NCI-H1436 treated with DMSO at 0.1 percent for 48 hours (cell line): ENCODE measurements at places on chromosomes 6 and 20.
A peak's percentile ranks its signal among the peaks of the same experiment; 100 is the strongest.

- DNase-seq, result no peak
These were observed 1349.8 kb upstream of the GJE1 start for GRCh38 chr6:140782941-140783340.

- no peak for DNase-seq
These were observed 14.0 kb downstream of the APMAP start for GRCh38 chr20:24978513-24978912.

- peak; percentile 86 for DNase-seq
These were observed at the start of gene FLRT3 for GRCh38 chr20:14337400-14338171. Gene FLRT3 (minus strand): TSS chr20:14337612. CDS start chr20:14327506, 10,106 bp downstream.

DNA sequence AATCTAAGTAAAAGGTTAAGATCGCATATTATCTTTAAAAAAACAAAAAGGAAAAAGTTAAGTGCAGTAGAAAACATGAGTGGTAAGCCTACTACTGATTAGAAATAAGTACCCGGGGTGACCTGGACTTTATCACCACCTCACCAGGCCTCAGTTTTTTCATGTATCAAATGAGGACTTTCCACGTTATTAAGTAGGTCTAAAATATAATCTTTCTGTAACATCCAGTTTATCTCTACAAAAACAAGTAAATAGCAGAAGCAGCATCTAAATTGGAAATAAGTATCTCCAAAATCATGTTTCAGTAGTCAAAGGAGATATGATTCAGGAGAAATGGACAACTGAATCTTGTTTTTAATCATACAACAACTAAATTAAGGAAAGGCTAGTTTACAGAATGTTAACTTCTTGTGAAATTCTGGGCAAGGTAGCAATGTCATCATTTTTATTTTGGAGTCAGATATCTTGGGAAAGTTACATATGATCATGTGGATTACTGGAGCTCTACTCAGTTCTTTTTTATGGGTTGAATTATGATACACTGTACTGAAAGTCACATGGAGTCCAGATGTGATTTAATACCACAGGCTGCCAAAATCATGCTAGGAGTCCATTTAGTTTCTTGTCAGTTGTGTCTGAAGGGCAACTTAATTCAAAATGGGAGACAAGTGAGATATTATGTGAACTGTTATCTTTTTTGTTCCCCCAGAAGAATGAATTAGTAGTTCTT, 114.7 kb upstream of the PRL start:
- no peak for DNase-seq

- DNase-seq, result no peak
These were observed 191.0 kb downstream of the UNC5CL start for GRCh38 chr6:40848038-40848437.

DNA sequence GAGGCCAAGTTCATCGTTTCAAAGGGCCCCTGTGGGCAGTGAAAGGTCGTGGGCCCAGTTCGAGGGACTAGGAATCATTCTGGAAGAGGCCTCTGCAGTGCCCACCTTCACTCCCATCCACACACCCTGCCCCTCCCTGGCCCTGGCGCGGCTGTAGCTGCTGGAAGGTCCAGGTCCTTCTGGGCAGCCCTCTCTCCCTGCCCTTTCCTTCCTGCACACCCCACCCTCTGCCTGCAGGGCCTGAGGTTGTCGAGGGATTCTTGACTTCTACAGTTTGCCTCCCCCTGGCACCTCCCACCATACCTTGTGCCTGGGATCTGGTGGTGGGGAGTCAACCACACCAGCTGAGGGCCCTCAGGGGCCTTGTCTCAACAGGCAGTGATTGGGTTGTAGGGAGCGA, 4.5 kb upstream of the MYT1 start:
- DNase-seq, result no peak

GRCh38 chr20:23520185-23520584, 29.3 kb downstream of the CST8 start:
- no peak for DNase-seq

DNA sequence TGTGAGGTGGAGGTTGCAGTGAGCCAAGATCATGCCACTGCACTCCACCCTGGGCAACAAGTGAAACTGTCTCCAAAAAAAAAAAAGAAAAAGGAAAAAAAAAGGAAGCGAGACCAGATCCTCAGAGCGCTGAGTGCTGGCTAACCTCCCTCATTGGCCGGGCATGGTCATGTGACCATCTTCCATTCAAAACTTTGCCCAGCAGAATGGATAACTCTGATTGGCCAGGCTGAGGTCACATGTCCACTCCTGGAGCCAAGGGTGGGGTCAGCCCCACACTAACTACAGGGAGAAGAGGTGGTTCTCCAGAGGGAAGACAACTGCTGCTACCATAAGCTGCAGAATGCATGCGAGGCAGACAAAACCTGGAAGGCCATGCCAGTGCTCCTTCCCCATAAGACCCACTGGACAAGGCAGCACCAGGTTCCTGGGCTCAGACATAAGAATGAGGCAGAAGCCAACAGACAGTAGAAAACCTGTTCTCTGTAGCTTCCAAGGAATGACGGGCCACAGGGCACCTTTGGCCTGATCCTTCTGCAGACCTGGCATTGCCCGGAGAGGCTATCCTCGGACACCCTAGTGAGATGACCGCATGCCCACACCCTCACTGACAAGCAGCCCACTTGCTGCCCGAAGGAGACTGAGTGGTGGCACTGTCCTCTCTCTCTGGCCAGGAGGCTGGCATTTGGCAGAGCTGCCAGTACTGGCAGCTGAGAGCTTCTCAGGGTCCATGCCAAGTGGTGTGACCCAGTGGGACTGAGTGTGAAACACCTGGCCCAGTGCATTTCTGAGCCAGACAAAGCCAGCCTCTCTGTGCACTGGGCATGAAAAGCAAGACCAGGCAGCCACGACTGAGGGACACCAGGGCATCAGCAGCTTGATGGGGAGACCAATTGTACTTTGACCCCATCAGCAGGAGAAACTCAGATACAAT, 311.9 kb upstream of the SULF2 start:
- DNase-seq, result no peak

DNA sequence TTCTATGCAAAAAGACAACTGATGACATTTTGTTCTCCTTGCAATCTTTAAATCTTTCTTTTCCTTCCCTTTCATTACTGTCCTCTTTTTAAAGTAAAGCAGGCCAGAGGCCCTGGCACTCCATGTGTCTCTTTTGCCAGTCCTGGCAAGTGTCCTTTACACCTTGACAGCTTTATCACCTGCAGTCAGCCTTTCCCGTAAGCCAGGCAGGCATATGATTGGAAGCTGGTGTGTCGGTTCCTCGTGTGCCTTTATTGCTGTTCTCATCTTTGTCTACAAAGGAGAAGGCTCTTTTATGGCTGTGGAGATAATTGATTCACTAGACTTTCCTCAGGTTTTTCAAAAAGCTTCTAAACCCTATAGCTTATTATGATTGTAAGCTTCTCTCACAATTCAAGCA, 162.3 kb upstream of the FBXL4 start:
- no peak for DNase-seq

DNA sequence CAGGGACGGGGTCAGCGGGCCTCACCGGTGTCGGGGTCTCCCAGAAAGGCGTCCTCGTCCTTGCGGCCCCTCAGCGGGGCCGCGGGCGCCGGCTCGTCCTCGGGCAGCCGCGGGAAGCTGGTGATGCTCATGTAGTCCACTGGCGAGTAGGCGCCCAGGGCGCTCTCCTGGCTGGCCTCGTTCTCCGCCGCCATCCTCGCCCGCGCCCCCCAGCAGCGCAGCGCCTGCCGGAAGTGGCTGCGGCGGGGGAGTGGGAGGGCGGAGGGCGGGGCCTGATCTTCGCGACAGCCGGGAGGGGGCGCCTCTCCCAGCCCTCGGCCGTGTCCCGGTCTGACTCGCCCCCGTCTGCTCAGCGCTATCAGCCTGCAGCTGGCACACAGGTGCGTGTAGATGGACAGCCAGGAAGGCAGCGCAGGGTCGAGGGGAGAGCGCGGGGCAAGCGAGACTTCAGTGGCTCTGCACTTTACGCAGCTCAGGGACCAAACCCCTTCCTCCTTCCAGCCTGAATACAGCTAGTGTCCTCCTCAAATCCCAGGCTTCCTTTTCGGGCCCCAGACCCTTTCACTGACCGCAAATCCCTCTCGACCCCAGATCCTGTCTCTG, at the start of gene GGT7:
TSS of gene GGT7 (minus strand) at position 235 of the 603 bp plus-strand sequence. CDS start at position 194, 41 bp downstream.
- DNase-seq, result peak; percentile 54

DNA sequence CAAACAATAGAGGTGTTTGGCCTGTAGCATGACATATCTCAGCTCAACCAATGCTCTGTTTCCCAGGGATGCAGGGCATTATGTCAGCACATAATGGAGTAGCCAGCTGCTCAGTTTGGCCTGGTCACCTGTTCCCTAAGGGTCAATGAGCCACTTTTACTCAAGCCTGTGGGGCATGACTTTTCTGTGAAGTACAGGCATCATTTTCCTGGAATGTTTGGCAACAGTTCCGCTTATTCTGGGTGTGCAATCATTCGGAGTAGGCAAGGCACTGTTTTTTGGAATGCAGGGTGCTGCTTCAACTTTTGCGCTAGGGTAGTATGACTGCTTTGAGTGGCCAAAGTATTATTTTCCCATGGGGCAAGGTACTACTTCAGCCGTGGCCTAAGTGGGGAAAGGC, 665.4 kb downstream of the EPHA7 start:
- DNase-seq, result no peak

- no peak for DNase-seq
These were observed 7.6 kb downstream of the ARFGEF2 start for GRCh38 chr20:48928832-48929725.

GRCh38 chr6:142112451-142113061, 20.2 kb upstream of the GJE1 start:
- DNase-seq, result peak; percentile 6

- no peak for DNase-seq
These were observed 70.1 kb upstream of the EMILIN3 start for GRCh38 chr20:41436679-41437078.

DNA sequence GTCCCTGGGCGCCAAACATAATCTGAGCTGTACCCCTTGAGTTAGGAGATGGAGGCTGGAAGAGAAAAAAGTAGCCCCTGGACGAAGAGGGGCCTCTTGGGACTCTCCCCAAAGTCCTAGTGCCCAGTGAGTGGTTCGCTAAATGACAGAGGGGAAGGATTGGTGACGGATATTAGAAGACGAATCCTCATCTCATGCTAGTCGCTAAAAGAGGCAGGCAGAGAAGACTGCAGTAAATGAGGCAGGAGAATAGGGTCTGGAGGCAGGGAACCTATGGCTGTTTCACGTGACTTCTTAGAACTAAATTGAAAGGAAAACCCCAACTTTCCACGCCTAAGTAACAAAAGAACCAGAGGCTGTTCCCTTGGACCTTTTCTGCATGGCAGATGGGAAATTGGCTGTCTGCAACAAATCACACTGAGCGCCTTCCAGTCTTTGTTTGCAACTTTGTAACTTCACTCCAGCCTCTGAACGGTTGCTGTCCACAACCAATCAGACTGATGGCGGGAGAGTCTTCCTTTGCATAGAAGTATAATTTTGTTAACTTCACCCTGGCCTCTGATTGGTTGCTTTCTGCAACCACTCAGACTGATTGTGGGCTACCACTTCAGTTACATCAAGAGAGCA, 731 bp upstream of the RBL1 start:
- DNase-seq, result no peak

DNA sequence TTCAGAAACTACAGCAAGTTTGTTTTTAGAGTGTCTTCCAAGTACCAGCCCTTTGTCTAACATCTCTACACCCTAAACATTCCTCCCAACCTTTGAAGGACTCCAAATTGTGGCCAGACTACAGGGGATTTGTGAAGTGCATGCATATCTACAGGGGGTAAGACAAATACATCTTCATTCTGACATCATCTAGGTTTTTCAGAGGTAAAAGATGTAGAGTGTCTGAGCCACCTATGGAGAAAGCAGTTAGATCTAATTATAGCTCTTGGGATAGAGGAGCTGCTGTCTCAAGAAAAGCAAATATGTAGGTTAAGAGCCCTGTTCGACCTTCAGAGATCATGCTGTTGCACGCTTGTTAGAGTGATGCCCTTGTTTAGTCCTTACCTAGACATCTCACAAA, 617.7 kb upstream of the AGPAT4 start:
- no peak for DNase-seq

DNA sequence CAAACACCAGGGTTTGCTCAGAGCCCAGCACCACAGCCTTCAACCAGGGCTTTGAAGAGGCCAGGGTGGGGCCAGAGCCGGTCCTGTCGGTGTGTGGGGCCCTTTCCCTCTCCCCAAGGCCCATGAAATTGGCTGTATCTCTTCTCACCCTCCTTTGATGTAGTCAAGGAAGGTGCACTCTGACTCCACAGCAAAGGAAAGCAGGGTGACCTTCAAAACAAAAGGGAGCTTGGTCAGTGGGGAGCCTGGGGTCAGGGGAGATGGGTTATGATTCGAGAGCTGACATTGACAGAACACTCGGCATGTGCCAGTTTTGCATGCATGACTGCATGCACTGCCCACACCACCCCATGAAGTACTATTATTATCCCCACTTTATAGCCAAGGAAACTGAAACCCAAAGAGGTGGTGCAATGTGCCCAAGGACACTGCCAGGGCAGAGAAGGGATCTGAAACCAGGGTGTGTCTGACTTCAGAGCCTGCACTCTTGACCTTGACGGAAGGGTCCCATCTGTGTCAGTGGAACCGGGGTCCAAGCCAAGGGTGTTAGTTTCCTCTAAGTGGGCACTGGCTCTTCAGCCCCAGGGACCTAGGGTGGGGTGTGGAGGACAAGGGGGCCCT, 55.4 kb downstream of the RAB44 start:
- no peak for DNase-seq

GRCh38 chr20:25571240-25571639, 14.1 kb downstream of the NINL start:
- no peak for DNase-seq

DNA sequence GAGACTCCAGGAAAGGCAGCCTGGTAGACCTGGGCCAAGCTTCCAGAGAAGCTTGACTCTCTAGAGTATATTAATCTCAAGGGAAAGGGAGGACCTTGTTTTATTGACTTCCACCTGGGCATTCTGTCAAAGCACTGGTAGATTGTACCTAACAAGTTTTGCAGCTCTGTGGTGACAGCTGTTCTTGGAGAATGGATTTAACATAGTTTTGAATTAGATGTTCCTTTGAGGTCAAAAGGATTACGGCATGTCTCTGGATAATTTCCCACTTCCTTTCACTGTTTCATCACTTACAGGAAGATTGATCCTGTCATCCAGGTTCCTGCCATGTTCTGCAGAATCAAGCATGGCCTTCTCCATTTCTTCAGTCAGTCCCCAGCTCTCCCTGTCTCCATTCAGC, 246.0 kb downstream of the PHACTR1 start:
- DNase-seq, result no peak

DNA sequence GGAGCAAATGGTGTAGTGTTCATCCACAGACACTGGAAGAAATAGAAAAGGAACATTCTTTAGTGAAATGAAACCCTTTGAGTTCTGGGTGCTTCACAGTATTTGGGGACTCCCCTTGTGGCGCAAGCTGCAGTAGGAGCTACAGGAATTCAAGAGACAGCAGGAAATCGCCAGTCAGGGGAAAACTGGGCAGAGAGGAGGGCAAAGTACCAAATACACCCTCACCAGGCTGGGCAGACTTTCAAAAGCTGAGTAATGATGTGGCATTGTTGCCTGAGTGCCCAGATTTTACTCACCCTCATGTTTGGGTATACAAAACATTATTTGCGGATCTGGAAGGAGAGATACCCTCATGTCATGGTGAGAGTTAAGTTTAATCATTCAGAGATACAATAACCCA, 97.9 kb downstream of the SOD2 start:
- DNase-seq, result no peak
